PC-9 (cell line): ENCODE measurements at places on chromosomes 1 and 21. TPM values are rescaled to one million over a fixed set of nuclear protein-coding genes. Genes with fewer than 3 reads are reported as not detected.

TNFSF4 gene
- total RNA-seq: 0.23 and 1.5 TPM in 2 replicates

NID1 gene
- total RNA-seq: not detected in 2 replicates

COL24A1 gene
- 0.08 and 0.15 TPM in 2 replicates for total RNA-seq

MARCKSL1 gene
- 91.5 and 117 TPM in 2 replicates for total RNA-seq

OR2G6 gene
- total RNA-seq: not detected in 2 replicates

DNM3 gene
- total RNA-seq: 0.78 and 1.7 TPM in 2 replicates

IL20 gene
- not detected in 2 replicates for total RNA-seq

MTOR gene
- total RNA-seq: 34.6 and 37.4 TPM in 2 replicates

C1orf141 gene
- not detected in 2 replicates for total RNA-seq

RHEX gene
- not detected in 2 replicates for total RNA-seq

ARTN gene
- 17.4 and 33.6 TPM in 2 replicates for total RNA-seq

LAMTOR2 gene
- 76.8 and 117 TPM in 2 replicates for total RNA-seq

AGMAT gene
- 2.7 and 2.9 TPM in 2 replicates for total RNA-seq

NCMAP gene
- 0.20 and 0.50 TPM in 2 replicates for total RNA-seq

SLFNL1 gene
- total RNA-seq: 0.35 and 0.41 TPM in 2 replicates

TMEM54 gene
- 102 and 132 TPM in 2 replicates for total RNA-seq

CRNN gene
- total RNA-seq: not detected in 2 replicates

DTL gene
- total RNA-seq: 22.5 TPM in 2 replicates

HIVEP3 gene
- total RNA-seq: 8.1 and 11.0 TPM in 2 replicates

ZFP69B gene
- 3.7 TPM in 2 replicates for total RNA-seq

LRRIQ3 gene
- 1.1 and 1.5 TPM in 2 replicates for total RNA-seq

TRNP1 gene
- total RNA-seq: 7.4 and 7.9 TPM in 2 replicates

ATXN7L2 gene
- 4.7 and 5.7 TPM in 2 replicates for total RNA-seq

EPHB2 gene
- total RNA-seq: 26.7 and 31.1 TPM in 2 replicates

ZNF683 gene
- total RNA-seq: not detected in 2 replicates

SPRR1B gene
- not detected in 2 replicates for total RNA-seq

HSPA6 gene
- total RNA-seq: 0.28 and 0.30 TPM in 2 replicates

OR14K1 gene
- not detected in 2 replicates for total RNA-seq

ATP1A2 gene
- 1.1 TPM in 2 replicates for total RNA-seq

PLD5 gene
- not detected in 2 replicates for total RNA-seq

PYHIN1 gene
- not detected in 2 replicates for total RNA-seq

LAPTM5 gene
- 4.0 and 5.0 TPM in 2 replicates for total RNA-seq

KIAA0319L gene
- total RNA-seq: 69.1 and 72.0 TPM in 2 replicates

BCL2L15 gene
- total RNA-seq: 0.15 TPM in 1 of 2 replicates, not detected in the other

BACH1 gene
- total RNA-seq: 32.3 and 39.9 TPM in 2 replicates

CSMD2 gene
- total RNA-seq: not detected in 2 replicates

LCE3D gene
- not detected in 2 replicates for total RNA-seq

CEP350 gene
- total RNA-seq: 27.0 and 30.6 TPM in 2 replicates

TTC39A gene
- 7.3 and 10.4 TPM in 2 replicates for total RNA-seq

IGFN1 gene
- total RNA-seq: 4.3 TPM in 2 replicates

PCP4 gene
- total RNA-seq: not detected in 2 replicates

CRYAA gene
- total RNA-seq: not detected in 2 replicates

GOLT1A gene
- total RNA-seq: 18.7 and 22.8 TPM in 2 replicates

ZBTB8B gene
- total RNA-seq: 0.05 and 0.09 TPM in 2 replicates

BRDT gene
- total RNA-seq: not detected in 2 replicates

SUSD4 gene
- 2.0 and 3.2 TPM in 2 replicates for total RNA-seq

OR2T33 gene
- not detected in 2 replicates for total RNA-seq

AKR7A3 gene
- total RNA-seq: 1.9 and 2.5 TPM in 2 replicates

PADI2 gene
- 14.0 and 16.7 TPM in 2 replicates for total RNA-seq

NIBAN1 gene
- 29.3 and 31.5 TPM in 2 replicates for total RNA-seq

HRNR gene
- total RNA-seq: not detected in 2 replicates
